RPMI7951 (cell line): ENCODE measurements at places on chromosomes 12 and 14. TPM values are rescaled to one million over a fixed set of nuclear protein-coding genes. Genes with fewer than 3 reads are reported as not detected.

The MUCL1 gene
- total RNA-seq = not detected in 2 replicates

The SIX6 gene
- not detected in 2 replicates for total RNA-seq

The PAX9 gene
- not detected in 2 replicates for total RNA-seq

The ADGRD1 gene
- not detected in 2 replicates for total RNA-seq

The GLIPR1L1 gene
- total RNA-seq = not detected in 2 replicates

The MAP4K5 gene
- 30.5 and 51.4 TPM in 2 replicates for total RNA-seq

The GPRC5D gene
- total RNA-seq = not detected in 2 replicates

The SLC5A8 gene
- total RNA-seq = not detected in 2 replicates

The PRIMA1 gene
- total RNA-seq = 0.20 and 0.24 TPM in 2 replicates

The TSHR gene
- total RNA-seq = not detected in 2 replicates

The PROX2 gene
- not detected in 2 replicates for total RNA-seq

The DCN gene
- 7.5 and 10.3 TPM in 2 replicates for total RNA-seq

The NOS1 gene
- total RNA-seq = not detected in 2 replicates

The BDKRB2 gene
- total RNA-seq = 13.1 and 15.9 TPM in 2 replicates

The ARHGEF40 gene
- total RNA-seq = 26.0 and 38.4 TPM in 2 replicates

The FOXN4 gene
- not detected in 2 replicates for total RNA-seq

The RFX4 gene
- total RNA-seq = not detected in 2 replicates

The FOXG1 gene
- not detected in 2 replicates for total RNA-seq

The NDRG2 gene
- 0.96 and 2.1 TPM in 2 replicates for total RNA-seq

The TAC3 gene
- not detected in 2 replicates for total RNA-seq

The ADSS1 gene
- total RNA-seq = 1.6 and 3.2 TPM in 2 replicates

The BICDL1 gene
- not detected in 2 replicates for total RNA-seq

The RASSF9 gene
- under 0.01 TPM in 1 of 2 replicates, not detected in the other for total RNA-seq

The NR4A1 gene
- 3.0 and 5.6 TPM in 2 replicates for total RNA-seq

The MYO1H gene
- not detected in 2 replicates for total RNA-seq

The KRT73 gene
- total RNA-seq = not detected in 2 replicates

The POTEM gene
- 0.68 TPM in 1 of 2 replicates, not detected in the other for total RNA-seq

The USP44 gene
- not detected in 2 replicates for total RNA-seq

The BRMS1L gene
- 3.5 and 5.3 TPM in 2 replicates for total RNA-seq

The TGFB3 gene
- 1.8 and 3.6 TPM in 2 replicates for total RNA-seq

The GABARAPL1 gene
- 14.3 and 20.7 TPM in 2 replicates for total RNA-seq

The COX8C gene
- total RNA-seq = not detected in 2 replicates

The PIK3C2G gene
- total RNA-seq = not detected in 2 replicates

The DDIT3 gene
- 19.1 and 24.8 TPM in 2 replicates for total RNA-seq

The NDUFB1 gene
- total RNA-seq = 428 and 472 TPM in 2 replicates

The C12orf50 gene
- total RNA-seq = not detected in 2 replicates

The TMEM117 gene
- total RNA-seq = 14.3 and 14.9 TPM in 2 replicates

The WDR89 gene
- 9.5 and 11.6 TPM in 2 replicates for total RNA-seq

The SOAT2 gene
- not detected in 2 replicates for total RNA-seq

The AKAP5 gene
- 0.36 and 0.59 TPM in 2 replicates for total RNA-seq

The DACT1 gene
- total RNA-seq = 22.2 and 23.1 TPM in 2 replicates

The ARG2 gene
- 16.0 and 21.9 TPM in 2 replicates for total RNA-seq

The WSCD2 gene
- total RNA-seq = not detected in 2 replicates

The LALBA gene
- not detected in 2 replicates for total RNA-seq
